GM12878 (cell line): ENCODE measurements at places on chromosomes 7 and 10. TPM values are rescaled to one million over a fixed set of nuclear protein-coding genes. Genes with fewer than 3 reads are reported as not detected.

GRCh38 chr7:104700336-104700735 is 313.7 kb upstream of the KMT2E start:
- no peak for DNase-seq

GRCh38 chr10:14184841-14185315 is 145.8 kb downstream of the FRMD4A start:
- peak; percentile 72 for DNase-seq

GRCh38 chr10:86083206-86083605 is 283.4 kb downstream of the GRID1 start:
- DNase-seq: no peak

The MMP21 gene
- not detected in 2 replicates for total RNA-seq

- DNase-seq: no peak
Measured at GRCh38 chr10:6153845-6154244, 48.9 kb upstream of the PFKFB3 start.

DNA sequence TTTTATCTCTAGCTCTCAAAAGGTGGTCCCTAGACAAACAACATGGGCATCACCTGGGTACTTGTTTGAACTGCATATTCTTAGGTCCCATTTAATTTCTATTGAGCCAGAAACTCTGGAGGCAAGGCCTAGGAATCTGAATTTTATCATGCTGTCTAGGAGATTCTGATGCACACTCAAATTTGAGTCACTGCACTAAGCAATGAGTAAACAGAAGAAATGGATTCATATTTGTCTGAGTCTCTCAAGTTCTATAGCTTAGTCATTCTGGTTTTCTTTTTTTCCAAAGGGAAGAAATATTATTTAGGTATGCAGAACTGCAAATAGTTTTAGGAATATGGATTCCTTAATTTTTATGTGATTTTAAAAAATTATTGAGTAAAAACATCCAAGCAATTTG is 185.5 kb downstream of the SEMA3A start:
- DNase-seq: no peak

The GBX1 gene
- not detected in 2 replicates for total RNA-seq

The DNAJC12 gene
- total RNA-seq: 1.2 and 2.1 TPM in 2 replicates

The CACNA2D1 gene
- total RNA-seq: 1.5 and 2.4 TPM in 2 replicates

DNA sequence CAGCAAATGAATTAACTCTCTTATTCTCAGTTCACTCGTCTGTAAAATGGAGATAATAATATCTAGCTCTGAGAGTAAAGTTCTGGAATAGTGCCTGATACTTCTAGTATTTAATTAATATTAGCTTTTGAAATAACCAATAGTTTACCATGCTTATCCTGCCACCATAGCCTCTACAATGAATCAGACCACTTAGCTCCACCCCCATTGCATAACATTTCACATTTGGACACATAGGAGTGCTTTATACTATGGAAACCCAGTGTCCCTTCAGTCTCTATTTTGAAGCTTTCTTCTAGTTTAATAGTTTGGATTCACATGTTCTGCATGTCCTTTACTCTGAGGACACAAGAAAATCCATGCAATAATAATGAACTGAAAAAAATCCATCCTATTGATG is 427.3 kb upstream of the C7orf33 start:
- DNase-seq: no peak

- no peak for DNase-seq
Measured at GRCh38 chr10:105062951-105063350, 421.9 kb downstream of the SORCS3 start.

DNA sequence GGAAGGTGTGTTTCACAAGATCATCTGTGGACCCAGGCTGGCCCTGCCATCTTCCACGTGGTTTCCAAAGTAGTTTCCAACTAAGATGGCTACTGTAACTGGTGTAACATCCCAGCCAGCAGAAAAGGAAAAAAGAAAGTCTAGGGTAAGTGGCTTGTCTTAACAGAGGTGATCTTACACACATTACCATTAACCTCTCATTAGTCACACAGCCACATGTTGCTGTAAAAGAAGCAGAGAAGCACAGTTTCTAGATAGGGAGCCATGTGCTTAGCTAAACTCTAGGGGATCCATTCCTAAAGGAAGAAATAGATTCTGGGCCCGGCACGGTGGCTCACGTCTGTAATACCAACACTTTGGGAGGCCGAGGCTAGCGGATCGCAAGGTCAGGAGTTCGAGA is 54.3 kb downstream of the ZNF438 start:
- no peak for DNase-seq

The CFAP43 gene
- total RNA-seq: not detected in 2 replicates

The AKR1D1 gene
- total RNA-seq: not detected in 2 replicates

The CALHM1 gene
- 0.31 and 0.40 TPM in 2 replicates for total RNA-seq

GRCh38 chr10:94138391-94138790 is 144.7 kb downstream of the PLCE1 start:
- DNase-seq: no peak

The SHH gene
- total RNA-seq: not detected in 2 replicates

The GJC3 gene
- not detected in 2 replicates for total RNA-seq

The CPA4 gene
- total RNA-seq: 0.18 and 0.37 TPM in 2 replicates

DNA sequence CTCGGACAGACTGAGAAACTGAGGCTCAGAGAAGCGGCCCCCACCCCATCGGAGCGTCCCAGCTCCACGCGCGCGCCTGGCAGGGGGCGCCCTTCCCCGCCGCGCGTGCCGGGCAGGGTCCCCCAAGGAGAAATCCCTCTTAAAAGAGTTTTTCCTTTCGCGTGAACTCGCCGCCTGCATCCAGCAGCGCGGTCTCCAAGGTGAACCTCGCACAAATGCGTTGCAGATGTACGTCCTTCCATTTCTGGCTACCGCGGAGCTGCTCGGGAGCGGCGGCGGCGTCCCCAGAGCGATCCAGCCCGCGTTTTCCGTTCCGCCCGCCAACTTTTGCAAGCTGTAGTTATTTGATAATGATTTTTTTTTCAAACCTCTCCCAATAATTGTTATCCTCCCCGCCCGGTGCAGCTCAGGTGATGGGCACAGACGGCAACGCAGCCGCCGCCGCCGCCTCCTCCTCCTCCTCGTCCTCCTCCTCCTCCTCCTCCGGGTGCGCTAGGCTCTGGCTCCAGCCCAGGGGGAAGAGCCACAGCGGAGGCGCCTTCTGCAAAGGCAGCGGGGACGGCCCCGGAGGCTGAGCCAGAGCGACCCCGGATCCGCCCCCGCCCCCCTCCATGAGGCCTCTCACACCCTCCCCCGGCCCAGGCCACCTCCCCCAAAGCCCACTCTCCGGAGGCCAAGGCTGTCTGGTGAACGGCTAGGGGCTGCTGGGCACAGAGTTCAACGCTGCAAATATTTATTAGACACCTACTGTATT is 74.0 kb upstream of the CUX1 start:
- DNase-seq: no peak

DNA sequence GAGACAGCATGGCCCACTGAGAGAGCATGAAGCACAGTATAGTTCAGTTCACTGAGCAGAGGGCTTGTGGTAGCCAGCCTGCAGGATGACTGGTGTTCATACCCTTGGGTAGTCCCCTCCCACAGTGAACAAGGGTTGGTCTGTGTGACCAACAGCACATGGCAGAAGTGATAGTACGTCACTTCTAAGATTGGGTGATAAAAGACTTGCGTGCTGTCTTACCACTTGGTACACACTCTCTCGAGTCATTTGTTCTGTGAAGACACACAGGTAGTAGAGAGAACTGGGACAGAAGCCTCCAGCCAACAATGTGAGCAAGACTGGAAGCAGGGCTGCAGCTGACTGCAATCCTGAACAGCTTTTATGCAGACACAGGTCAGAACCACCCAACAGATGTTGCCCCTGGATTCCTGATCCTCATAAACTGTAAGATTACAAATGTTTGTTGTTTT is 14.6 kb downstream of the EPC1 start:
- peak; percentile 93 for DNase-seq

DNA sequence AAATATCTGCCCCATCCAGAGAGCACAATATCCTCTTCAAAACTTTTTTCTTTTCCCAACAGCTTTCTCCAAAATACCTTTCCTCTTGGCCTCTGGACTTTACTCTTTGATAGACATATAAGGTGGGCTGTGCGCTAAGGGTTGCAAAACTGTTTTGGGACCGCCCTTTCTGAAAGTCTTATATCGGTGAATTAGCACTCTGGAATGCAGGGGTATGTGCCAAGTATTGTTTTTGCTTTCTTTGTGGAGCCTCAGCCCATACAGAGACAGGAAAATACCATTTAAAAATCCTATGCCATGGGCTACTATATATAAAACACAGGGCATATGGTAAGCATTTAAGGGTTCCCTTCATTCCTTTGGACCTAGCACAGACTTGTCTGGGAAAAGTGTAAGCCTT is 37.7 kb downstream of the PPP1R17 start:
- no peak for DNase-seq

- no peak for DNase-seq
Measured at GRCh38 chr10:100909501-100910263, 3.1 kb upstream of the SLF2 start.

DNA sequence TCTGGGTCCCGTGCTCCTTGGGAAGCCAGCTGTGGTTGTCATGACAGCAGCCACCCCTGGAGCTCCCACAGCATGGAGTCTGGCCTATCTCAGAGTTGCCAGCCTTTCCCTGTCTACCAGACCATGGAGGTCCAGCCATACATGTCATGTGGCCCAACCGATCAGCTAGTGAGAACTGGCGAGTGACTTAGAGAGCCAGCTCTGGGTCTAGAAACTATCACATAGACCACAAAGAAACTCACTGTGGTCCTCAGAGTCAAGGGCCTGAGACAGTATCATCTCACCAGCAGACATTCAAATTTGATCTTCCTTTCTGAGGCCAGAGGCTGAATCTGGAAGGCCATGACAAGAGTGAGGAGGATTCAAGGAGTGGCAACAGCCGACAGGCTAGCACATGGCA is 223.3 kb upstream of the GPR26 start:
- DNase-seq: peak; percentile 42

- no peak for DNase-seq
Measured at GRCh38 chr7:143514487-143514886, 36.8 kb downstream of the TAS2R41 start.

- DNase-seq: no peak
Measured at GRCh38 chr10:105857268-105858264, 1216.5 kb downstream of the SORCS3 start.

The FAM131B gene
- 0.05 and 0.13 TPM in 2 replicates for total RNA-seq

DNA sequence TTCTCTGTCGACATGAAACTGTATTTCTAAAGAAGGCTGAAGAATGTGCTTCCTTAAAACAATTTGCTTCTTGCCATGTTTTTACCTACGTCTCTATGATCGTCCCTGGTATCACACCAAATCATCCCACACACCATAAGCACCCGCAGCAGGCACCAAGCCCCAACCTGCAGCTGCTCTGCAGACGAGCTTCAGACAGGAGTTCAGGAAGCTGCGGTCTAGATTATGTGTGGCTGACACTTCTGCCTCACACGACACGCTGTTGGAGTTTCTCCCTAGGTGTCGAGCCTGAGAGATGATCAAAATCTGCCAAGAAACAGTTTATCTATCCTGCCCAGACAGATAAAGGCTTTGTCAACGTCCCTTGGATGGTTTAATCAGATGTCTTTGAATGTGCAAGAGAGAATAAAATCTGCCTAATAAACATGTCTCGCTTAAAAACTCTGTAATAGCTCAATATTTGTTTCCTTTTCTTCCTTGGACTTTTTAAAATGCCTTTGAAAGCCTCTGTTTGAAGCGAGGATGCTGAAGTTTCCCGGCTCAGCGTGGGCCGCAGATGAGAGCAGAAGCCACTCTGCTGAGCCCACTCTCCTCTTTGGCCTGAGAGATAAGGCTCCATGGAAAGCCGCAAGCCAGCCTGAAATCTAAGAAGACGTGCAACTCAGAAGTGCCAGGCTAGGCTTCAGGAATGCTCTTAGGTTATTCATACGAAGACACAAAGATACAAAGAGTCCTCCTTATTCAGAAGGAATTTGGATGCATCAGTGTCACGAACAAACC is 158.3 kb upstream of the PFKP start:
- DNase-seq: no peak

DNA sequence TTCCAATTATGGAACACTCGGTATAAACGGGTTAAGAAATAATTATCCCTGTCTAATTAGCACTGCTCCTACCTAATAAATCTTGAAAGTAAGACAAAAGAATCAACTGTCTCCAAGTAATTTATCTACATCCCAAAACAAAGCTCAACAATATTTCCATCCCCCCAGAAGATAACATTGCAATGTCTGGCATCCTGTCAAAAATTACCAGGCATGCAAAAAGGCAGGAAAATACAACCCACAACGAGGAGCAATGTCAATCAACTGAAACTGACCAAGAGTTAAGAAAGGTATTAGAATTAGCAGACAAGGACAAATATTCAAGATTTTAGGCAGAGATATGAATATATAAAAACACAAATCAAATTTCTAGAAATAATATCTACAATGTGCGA is 84.5 kb upstream of the SVIL start:
- no peak for DNase-seq

DNA sequence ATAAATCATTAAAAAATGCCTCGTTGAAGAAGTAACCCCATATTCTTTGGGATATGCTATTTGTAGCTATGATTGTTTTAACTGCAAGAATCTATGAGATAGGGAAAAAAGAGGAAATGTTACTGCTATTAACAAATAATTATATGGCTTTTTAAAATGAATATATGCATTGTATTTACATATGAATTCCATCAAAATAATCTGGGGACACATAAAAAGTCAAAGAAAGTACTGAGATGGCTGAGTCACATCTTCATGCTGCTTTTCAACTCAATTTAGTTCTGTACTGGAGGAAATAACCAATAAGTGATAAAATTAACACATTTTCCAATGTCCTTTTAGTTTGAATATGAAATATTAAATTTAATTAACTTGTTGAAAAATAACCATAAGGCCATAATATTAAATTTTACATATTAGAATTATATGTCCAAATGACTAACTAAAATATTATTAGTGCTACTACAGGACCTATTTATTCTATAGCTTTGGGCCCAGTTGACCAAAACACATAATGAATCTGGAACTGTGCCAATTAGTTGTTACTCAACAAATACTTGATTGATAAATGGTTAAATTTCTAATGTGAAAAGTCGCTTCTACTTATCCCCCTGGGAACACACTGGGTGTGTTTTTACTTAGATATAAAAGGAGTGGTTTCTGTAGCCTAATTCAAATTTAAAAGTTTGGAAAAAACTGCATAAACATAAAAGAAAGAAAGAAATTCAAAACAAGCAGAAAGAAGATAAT is 214.6 kb upstream of the PFKP start:
- no peak for DNase-seq

GRCh38 chr10:110772454-110773025 is 99.2 kb upstream of the PDCD4 start:
- DNase-seq: no peak

The STEAP1B gene
- not detected in 2 replicates for total RNA-seq

The CABCOCO1 gene
- total RNA-seq: not detected in 2 replicates

DNA sequence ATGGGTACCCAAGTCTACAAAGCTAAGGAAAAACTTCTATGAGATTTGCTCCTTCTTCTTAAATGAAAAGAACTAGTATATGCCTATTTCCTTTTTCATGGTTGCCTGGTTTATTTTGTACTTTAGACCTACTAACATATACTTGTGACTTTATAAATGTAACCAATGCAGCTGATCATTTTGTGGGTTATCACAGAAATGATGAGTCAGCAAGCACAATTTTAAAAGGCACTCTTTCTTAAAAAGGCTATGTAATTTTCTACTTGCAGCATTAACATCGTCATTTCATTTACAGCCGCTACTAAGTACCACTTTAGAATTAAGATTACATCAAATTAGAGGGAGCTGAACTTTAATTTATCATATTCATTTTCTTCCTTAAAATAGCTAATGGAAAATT is 13.6 kb downstream of the NEBL start:
- no peak for DNase-seq

GRCh38 chr7:55065079-55065478 is 46.3 kb downstream of the EGFR start:
- peak; percentile 31 for DNase-seq

The HOXA10 gene
- total RNA-seq: not detected in 2 replicates

- DNase-seq: no peak
Measured at GRCh38 chr10:74544106-74544505, 282.3 kb upstream of the KAT6B start.

The NFE2L3 gene
- total RNA-seq: 14.5 and 15.7 TPM in 2 replicates

The EFCAB10 gene
- not detected in 2 replicates for total RNA-seq

The GRM8 gene
- 0.33 and 0.69 TPM in 2 replicates for total RNA-seq

The SEMA3D gene
- total RNA-seq: not detected in 2 replicates
